Omental fat pad (tissue), 4 donors: ENCODE measurements at places on chromosomes 1 and 21.

DNA sequence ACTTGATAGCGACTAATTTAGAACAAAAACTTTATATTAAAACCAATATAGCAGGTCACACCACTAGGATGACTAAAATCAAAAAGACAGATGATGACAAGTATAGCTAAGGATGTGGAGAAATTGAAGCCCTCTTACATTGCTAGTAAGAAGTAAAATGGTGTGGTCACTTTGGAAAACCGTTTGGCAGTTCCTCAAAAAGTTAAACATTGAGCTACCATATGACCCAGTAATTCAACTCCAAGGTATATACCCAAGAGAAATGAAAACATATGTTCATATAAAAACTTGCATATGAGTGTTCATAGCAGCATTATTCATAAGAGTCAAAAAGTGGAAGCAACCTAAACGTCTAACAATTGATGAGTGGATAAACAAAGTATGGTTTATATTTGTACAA, 13.0 kb upstream of the SERINC2 start:
- DNase-seq: no peak

- no peak for DNase-seq
These were observed 1.6 kb upstream of the HAX1 start for GRCh38 chr1:154270833-154271232.

DNA sequence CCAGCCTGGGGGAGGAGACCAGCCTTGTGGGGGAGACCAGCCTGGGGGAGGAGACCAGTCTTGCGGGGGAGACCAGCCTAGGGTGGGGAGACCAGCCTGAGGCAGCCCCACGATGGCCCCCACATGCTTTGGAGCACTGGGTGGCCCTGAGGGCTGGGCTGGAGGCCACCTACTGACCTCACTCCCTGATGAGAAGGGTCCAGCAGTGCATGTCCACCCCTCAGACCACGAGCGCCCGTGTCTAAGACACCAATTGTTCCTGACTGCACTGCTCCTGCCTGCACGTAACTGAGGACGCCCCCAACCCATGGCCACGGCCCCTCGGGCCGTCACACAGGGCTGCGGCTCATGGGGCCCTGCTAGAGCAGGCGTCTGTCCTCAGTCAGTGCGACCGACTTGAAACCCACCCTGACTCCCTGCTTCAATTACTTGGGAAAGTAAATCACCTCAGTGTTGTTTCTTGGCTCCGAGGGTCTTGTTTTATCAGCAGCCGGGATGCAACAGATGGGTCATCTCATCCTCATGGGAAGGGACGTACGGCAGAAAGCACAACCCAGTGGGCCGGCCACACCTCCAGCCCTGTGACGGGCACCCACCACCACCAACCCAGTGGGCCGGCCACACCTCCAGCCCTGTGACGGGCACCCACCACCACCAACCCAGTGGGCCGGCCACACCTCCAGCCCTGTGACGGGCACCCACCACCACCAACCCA, at the start of gene SPATC1L:
Gene SPATC1L (minus strand): TSS at position 550 of the 715 bp plus-strand sequence. CDS start 1,643 bp downstream, outside the sequence.
- DNase-seq: no peak

DNA sequence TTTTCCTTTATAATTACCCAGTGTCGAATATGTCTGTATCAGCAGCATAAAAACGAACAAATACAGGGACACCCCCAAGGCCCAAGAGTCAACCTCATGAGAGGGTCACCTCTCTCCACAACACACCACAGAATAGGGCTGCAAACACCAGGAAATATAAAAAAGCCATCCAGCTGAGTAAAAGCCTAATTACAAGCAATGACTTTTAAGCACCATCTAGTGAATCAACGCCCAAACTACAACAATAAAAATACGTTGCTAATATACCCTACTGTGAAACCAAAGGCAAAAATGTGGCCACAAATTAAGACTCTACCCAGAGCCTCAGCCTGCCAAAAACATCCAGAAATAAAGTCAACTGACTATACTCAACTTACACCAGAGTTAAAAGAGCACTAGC, 817.9 kb upstream of the NEGR1 start:
- DNase-seq: no peak
